AG09319 (cell line): ENCODE measurements at places on chromosomes 16 and 17.

- no peak for DNase-seq
Observed at GRCh38 chr17:65918500-65918899, 273.4 kb downstream of the CEP112 start.

GRCh38 chr17:71188811-71189492 is 931.9 kb upstream of the SOX9 start:
- DNase-seq = peak; percentile 57

GRCh38 chr16:66650707-66651473 is 45.7 kb downstream of the CMTM4 start:
- peak; percentile 67 for DNase-seq

DNA sequence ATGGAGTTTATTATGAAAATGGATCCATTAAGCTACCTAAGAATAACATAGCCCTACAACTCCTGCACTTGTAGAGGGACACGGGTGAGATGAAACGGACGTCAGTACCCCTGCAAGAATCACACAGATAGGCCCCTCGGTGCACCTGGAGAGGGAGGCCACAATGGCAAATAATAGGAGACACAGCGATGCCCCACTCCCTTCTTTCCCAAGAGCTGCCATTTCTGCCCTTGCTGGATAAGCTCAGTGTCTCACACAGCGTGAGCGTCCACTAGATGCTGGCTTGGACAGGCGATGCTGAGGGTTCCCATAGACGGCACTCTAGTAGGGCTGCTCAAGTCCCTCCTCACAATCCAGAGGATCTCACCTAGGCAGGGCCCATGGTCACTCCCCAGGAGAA is 67.8 kb downstream of the ADCY9 start:
- no peak for DNase-seq

DNA sequence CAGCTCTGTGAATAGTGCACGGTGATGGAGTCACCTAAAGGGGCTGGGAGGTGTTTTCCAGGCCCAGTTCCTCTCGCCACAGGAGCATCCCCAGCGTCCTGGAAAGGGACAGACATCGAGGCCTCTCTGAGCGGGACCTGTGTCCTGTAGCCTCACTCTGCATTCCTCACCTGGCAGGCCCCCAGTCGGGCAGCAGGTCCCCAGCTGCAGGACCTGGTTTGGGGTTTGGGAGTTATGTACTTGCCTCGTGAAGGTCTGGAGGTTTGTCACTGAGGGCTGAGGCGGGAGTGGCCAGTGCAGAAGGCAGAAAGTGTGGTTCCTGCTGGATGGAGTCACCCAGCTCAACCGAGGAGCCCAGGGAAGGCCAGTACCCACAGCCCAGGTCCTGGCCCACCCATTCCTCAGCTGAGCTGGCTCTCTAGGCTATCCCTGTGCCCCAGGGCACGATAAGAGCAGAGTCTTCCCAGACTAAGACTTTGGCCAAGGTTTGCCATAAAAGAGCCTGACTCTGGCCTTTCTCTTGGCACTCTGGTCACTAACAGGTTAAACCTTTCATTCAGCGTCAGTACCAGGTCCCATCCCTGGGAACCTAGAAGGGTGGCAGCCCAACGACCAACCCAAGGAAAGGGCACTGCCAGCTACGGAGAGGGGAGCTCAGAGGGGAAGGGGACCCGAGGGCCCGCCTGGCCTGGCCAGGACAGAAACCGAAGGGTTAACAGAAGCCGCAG is 24.4 kb downstream of the TBX4 start:
- DNase-seq = no peak

DNA sequence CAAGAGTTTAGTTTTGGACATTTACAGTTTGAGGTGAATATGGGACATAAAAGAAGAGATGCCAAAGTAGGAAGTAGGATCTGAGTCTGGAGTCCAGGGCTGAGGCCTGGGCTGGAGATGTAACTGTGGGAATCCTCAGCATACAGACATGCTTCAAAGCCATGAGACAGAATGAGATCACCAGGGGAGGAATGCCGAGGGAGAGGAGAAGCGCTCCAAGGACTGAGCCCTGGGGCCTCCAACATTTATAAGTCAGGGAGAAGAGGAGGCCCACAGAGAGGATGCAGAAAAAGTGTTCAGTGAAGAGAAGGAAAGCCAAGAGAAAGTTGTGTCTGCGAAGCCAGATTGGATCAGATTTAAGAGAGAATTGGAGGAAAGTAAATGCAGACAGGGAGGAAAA is 277.5 kb upstream of the MYOCD start:
- no peak for DNase-seq
